ENCODE measurements at places on chromosomes 6 and 20. TPM values are rescaled to one million over a fixed set of nuclear protein-coding genes. Genes with fewer than 3 reads are reported as not detected.

VIP gene
- total RNA-seq, result 0.26 TPM

OOEP gene
- not detected for total RNA-seq

BTNL2 gene
- not detected for total RNA-seq

TRIM40 gene
- not detected for total RNA-seq

XKR7 gene
- total RNA-seq, result not detected

TINAG gene
- total RNA-seq, result not detected

HLA-DMB gene
- total RNA-seq, result not detected

EPPIN gene
- not detected for total RNA-seq

PRL gene
- not detected for total RNA-seq

CBLN4 gene
- total RNA-seq, result not detected

IL17A gene
- total RNA-seq, result not detected

ULBP2 gene
- total RNA-seq, result 5.8 TPM
